ENCODE measurements at places on chromosomes 4 and X. TPM values are rescaled to one million over a fixed set of nuclear protein-coding genes. Genes with fewer than 3 reads are reported as not detected.

SHOX gene
- total RNA-seq: not detected

C4orf54 gene
- not detected for total RNA-seq

SLC7A11 gene
- 0.79 TPM for total RNA-seq

NOA1 gene
- 15.7 TPM for total RNA-seq

TLR7 gene
- 1.3 TPM for total RNA-seq

SPINK2 gene
- not detected for total RNA-seq

ODAPH gene
- total RNA-seq: not detected

GLRA2 gene
- not detected for total RNA-seq

CFAP99 gene
- total RNA-seq: 0.32 TPM

SH3D19 gene
- total RNA-seq: 161 TPM

FAAH2 gene
- 0.79 TPM for total RNA-seq

EGF gene
- not detected for total RNA-seq

GSX2 gene
- total RNA-seq: not detected

KIF4A gene
- total RNA-seq: 1.2 TPM

TKTL2 gene
- 0.09 TPM for total RNA-seq

OPRPN gene
- not detected for total RNA-seq

ASB12 gene
- not detected for total RNA-seq

SLC49A3 gene
- 16.9 TPM for total RNA-seq

TXK gene
- 1.8 TPM for total RNA-seq

SULT1E1 gene
- total RNA-seq: not detected

FAM193A gene
- 29.2 TPM for total RNA-seq

SFRP2 gene
- total RNA-seq: 29.9 TPM

ANXA5 gene
- 628 TPM for total RNA-seq

ATP8A1 gene
- total RNA-seq: 37.0 TPM

STAG2 gene
- total RNA-seq: 66.7 TPM

CLDN22 gene
- total RNA-seq: not detected

GAB1 gene
- total RNA-seq: 32.2 TPM

AWAT2 gene
- not detected for total RNA-seq

DCAF12L2 gene
- total RNA-seq: 0.24 TPM

PWWP3B gene
- total RNA-seq: 32.3 TPM

PITX2 gene
- total RNA-seq: 0.28 TPM

FRG2 gene
- not detected for total RNA-seq
